Stromal cell of bone marrow (primary cell): ENCODE measurements at places on chromosomes 2 and 18.

DNA sequence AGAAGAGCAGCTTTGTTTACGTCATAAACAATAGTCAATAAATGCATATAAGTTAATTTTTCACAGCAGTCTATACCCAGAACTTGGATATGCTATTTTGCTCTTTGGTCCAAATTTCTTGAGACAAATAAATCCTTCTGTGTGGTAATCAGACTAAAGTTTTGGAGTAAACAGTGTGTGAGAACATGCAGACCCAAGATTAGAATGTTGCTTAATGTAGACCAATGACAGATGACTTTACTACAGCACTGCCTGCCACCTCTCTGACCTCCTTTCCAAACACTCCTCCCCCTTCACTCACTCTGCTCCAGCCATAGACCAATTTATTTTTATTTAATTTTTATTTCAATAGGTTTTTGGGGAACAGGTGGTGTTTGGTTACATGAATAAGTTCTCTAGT is 115.3 kb upstream of the TANK start:
- DNase-seq, result no peak

GRCh38 chr2:181466661-181467576 is 9.7 kb downstream of the ITGA4 start:
- DNase-seq, result peak; percentile 33

- no peak for DNase-seq
Observed at GRCh38 chr18:58178511-58178910, 134.5 kb downstream of the NEDD4L start.

DNA sequence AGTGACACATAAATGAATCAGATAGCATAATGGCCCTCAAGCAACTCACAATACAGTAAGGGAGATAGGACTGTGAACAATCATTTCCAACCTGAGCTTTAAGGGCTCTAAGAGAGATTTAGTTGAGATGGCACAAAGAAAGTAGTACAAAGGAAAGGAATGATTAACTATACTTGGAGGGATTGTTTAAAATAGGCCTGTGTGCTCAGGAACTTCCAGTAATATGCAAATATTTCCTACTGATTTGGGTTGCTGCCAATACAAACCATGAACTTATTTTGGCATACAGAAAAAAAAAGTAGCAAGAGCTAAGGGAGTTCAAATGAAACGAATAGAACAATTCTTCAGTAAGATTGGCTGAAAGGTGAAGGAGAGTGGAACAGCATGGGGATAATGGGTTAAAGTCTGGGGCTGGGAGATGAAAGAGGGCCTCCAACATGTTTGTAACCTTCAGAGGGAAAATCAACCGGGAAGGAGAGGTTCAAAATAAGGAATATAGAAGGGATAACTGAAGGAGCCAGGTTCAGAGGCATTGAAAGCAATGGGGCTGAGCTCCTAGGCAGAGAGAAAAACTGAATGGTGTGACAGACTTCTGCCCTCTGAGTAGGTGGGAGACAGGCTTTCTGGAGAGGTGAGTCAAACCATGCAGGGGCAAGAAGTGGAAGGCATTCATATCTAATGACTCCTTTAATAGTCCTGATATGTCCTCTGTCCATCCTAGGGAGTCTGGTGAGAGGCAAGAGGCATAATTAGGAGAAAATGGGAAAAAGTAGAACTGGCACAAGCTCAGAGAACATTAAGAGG is 83.5 kb downstream of the DNAH7 start:
- DNase-seq, result no peak
